IPS DF 6.9 (cell line): ENCODE measurements at places on chromosomes 3 and 15.

DNA sequence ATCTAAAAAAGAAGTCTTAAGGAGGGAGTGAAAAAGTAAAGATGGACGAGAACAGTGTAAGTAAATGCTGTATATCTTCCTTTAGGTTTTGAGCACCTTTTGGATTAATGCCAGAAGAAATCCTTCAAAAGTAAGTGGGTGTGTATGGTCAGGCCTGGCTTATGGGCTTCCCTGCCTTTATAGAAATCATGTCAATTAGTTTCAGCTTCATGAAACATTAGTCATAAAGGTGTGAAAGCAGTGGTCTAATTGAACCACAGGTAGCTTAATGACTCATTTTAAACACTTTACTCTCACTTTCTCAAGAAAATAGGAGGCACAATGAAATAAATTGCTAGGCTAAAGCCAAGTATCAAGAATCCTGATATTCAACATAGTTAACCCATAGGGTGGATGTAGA, 467.4 kb upstream of the DPPA4 start:
- no peak for DNase-seq

DNA sequence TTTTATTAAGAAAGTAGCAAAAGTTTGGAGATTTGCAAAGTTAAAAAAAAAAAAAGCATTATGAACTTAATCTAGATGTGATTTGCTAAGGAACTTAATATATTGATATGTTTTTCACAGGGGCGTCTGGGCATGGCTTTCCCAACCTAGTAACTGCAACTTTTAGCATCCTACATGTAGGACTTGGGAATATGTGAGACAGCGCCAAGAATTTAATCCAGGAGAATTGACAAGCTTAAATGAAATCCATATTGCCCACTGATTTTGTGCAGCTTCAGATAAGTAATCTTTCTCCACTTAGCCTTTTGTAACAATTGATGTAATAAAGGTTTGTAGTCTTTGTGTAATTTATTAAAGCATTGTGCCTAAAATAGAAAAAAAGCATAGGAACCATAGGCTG, 982 bp upstream of the GABPB1 start:
- DNase-seq, result no peak

DNA sequence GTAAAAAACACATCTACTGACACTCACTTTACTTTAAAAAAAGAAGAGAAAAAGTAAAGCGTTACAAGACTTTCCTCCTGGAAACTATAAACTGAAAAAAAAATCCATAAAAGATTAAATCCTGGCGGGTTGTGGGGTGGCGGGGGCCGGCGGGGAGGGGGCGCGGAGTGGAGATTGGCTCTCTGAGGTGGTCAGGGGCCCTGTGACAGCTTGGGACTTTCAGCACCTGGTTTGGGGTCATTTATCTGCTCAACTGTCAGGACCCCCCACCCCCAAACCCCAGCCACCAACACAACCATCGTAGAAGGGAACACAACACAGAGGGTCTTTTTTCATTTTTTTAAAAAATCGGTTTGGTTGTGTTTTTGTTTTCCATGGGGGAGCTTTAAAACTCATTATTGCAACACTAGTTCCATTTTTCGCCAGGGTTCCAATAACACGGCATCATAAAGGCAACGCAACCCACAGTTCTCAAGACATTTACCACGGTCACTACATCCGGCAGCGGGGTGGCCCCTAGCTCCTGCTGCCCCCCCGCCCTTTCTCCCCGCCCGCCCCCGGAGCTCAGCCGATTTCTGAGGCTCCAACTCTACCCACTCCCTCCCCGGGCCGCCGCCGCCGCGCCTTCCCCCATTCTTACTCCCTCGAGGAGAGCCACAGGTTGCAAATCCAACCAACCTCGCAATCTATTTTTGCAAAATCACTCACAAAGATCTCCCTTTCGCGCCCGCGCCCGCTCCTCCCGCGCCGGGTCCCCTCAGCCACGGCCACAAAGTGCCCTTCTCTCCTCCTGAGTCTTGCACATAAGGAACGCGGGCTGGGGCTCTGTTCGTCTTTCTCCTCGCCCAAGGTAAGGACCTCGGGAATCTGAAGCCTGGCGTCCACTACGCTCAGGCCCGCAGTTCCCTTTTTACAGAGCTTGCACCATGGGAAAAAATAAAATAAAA, 1.8 kb downstream of the BCL6 start:
- DNase-seq, result no peak

GRCh38 chr15:78716651-78717050, 75.6 kb upstream of the CHRNB4 start:
- DNase-seq, result no peak

GRCh38 chr15:72737723-72738122, 45.8 kb downstream of the ADPGK start:
- no peak for DNase-seq

- no peak for DNase-seq
Measured at GRCh38 chr3:127929818-127930413, 14.9 kb downstream of the KBTBD12 start.

DNA sequence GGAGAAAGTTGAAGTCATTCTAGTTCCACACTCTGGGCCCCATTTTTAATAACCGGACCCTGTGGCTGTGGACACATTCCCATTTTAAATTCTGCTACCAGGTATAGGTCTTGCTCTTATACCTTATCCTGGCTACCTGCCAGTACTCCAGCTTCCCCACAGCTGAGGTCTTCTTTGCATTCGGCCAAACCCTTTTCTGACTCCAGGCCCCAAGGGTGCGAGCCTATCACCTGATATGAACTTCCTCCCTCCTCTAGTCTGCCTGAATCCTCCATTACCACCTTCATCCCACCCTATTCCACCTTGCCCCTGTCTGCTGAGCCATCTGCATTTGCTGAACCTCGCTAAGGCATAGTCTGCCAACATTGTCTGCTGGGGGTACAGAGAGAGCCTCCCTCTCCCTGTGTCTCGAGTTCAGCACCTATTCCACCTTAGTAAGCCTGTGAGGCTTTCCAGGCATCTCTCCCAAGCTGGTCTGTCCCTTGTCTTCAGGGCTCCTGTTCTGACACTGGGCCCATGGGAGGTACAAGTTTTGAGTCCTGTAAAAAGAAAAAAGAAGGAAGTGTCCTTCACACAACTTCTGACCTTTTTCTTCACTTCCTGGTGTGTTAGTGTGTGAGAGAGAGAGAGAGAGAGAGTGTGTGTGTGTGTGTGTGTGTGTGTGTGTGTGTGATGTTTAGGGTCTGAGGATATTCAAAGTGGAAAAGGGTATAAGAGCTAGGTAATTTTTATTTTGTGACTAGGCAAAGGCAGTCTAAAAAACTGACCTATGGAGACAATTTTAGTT, 27.0 kb downstream of the PDE8A start:
- DNase-seq, result no peak

DNA sequence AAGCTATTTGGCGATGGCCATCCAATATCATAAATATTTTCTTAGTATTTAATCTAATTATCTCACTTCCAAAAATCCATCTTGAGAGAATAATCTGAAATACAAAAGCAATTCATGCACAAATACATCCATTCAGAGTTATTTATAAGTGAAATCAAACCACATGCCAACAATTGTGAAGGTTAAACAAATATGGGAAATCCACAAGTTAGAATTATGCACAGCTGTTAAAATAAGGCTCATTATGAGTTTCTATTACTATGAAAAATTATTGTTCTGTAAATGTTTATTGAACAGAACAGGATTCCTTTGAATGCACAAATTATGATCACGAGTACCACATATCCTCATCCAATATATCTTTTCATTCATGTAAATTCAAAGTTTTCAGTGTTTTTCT, 267.7 kb downstream of the PLOD2 start:
- no peak for DNase-seq

DNA sequence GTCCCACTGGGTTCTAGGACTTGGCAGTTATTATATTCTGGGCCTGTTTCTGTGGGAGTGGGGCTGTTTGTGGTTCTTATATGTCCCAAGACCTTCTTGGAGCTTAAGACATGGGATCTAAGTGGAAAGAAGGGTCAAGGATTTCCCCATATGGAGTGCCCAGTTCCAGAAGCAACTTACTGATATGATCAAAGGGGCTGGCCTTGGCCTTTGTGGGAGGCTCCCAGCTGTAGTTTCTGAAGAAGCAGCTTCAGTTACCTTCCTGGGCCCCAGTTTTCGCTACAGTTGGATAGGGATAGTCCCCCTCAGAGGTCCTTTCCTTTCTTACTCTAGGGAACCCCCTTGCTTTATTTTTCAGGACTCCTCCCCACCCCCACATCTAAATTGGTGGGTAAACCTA, 56.0 kb downstream of the RAB11A start:
- DNase-seq, result no peak

GRCh38 chr3:109532257-109533216, 195.2 kb upstream of the DPPA4 start:
- DNase-seq, result peak; percentile 50

GRCh38 chr15:64105113-64105704, 9.4 kb downstream of the SNX1 start:
- DNase-seq, result no peak

GRCh38 chr3:103247459-103247858, 812.6 kb downstream of the ZPLD1 start:
- no peak for DNase-seq

DNA sequence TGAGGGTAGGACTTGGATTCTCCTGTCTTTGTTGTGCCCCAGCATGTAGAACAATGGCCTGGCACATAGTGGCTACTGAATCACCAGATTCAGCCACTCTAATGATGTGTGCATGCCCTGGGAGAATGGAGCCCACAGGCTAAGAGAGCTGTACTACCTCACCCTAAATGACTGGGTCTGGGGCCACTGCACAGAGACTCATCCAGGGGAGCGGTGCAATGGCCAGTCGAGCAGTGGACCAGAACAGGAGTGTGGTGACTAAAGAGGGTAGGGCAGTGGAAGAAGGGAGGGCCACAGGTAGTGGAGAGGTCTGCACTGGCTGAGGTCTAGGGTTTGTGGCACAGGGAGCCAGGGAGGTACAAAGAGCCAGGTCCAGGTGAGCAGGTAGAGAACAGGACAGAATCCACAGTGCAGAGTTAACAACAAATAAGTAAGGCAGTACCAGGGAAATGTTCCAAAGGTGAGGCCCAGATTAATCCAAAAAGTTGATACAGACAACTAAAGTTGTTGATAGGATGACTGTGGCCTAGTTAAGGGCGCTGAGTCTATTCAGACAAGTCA, 142.7 kb upstream of the ATP11B start:
- no peak for DNase-seq

DNA sequence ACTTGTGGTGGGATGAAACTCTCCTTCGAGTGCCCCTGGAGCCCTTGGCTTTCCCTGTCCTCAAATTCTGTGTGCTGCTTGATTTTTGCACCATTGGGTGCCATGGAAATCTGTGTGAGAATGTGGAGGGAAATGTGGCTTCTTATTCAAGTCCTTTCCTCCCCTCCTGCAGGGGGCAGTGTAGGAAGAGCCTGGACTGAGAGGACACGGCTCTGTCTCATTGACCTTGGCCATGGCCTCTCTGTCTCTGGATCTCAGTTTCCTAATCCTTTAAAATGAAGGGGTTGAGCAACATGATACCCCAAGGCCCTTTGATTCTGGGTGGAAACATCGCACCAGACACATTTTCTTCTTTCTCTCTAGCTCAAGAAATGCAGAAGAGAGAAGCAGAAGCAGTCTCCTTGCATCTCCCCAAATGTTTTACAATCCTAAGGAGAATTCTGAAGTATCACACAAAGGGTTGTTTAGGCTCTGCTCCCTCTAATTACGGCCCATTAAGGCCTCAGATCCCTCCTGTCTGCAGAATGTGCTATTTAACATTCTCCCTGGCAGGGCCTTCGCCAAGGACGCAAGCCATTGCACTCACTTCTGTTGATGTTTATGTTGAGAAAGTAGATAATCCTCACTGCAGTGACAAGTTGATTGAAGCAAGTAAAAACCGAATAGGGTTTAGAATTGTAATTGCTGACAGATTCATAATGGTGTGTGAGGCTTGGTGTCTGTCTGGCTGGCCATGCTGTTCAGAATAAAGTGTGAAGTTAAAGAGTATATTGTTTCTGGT, 169.1 kb downstream of the TPRG1 start:
- DNase-seq, result peak; percentile 33

- no peak for DNase-seq
Measured at GRCh38 chr3:8759038-8759707, 10.2 kb downstream of the OXTR start.

DNA sequence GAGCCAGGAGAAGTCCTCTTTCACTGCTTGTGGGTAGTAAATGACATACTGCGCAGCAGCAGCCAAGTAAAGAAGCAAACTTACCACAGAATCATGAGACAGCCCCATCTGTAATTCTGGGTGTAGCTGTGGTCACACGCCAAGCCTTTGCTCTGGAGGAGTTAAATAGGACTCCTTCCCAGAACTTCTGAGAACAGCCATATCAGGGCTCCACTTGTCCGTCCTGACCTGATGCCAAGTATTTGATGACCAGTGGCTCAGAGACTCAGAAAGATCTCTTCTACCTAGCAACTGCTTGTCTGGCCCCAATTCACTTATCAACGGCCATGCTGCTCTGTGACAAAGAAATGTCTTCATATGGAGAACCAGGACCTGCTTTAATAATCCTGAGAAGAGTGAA, 20.6 kb upstream of the GOLIM4 start:
- DNase-seq, result no peak

- peak; percentile 52 for DNase-seq
Measured at GRCh38 chr15:43930079-43930478, 103.3 kb downstream of the WDR76 start.

DNA sequence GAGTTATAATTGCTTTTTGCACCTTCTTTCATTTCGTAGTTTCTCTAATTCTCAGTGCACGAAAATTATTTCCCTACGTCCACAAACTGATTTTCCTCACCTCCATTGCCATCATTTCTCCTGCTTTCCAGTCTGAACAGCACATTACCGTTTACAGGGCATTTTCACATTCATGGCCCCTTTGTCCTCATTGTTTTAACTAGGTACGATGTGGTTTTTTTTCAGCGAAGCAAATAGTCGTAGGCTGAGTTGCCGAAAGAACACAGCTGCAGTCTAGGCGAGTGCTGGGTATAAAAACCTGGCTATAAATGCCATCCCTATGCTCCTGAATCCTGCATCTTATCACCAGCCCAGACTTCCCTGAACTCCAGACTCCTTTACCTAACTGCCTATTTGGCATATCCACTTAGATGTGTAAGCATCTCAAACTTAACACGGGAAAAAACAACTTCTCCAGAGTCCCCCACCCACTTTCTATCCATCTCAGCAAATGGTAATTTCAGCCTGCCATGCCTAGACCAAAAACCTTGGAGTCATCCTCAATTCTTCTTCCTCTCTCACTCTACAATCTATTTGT, 691 bp upstream of the FSIP1 start:
- DNase-seq, result no peak

GRCh38 chr15:49438962-49439631, 16.1 kb downstream of the FGF7 start:
- no peak for DNase-seq

- no peak for DNase-seq
Measured at GRCh38 chr15:57881361-57881760, 174.8 kb downstream of the POLR2M start.

DNA sequence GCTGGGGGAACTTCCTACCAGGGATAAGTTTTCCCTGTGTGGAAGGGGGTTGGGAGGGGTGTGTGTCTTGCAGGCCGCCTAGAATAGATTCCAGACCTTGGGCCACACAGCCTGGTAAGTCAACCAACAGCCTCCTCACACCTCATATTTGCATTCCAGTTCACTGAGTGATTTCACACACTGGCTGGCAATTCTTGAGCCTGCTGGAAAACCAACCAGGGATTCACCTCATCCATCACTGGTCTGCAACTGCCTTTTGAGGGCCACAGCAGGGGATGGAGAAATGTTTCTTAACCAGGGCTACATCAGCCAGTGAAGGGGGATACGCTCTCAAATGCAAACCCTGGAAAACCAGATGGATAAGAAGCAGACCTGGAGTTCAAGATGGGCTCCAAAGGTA, 2.0 kb downstream of the FSTL1 start:
- DNase-seq, result no peak

- DNase-seq, result no peak
Measured at GRCh38 chr3:126468028-126468891, 7.4 kb downstream of the ZXDC start.
